Kidney epithelial cell (primary cell): ENCODE measurements at places on chromosomes 4 and X. TPM values are rescaled to one million over a fixed set of nuclear protein-coding genes. Genes with fewer than 3 reads are reported as not detected.

Gene CTSO
- total RNA-seq: 11.9 and 12.9 TPM in 2 replicates

Gene RASL11B
- 0.67 and 2.1 TPM in 2 replicates for total RNA-seq

Gene MXD4
- 31.8 and 36.7 TPM in 2 replicates for total RNA-seq

Gene ABCG2
- total RNA-seq: under 0.01 and 0.21 TPM in 2 replicates

Gene CXCL1
- total RNA-seq: 75.9 and 112 TPM in 2 replicates

Gene ZCCHC4
- 7.0 and 9.7 TPM in 2 replicates for total RNA-seq

Gene SLC49A3
- total RNA-seq: 3.4 and 3.7 TPM in 2 replicates

Gene FAM114A1
- total RNA-seq: 39.6 and 53.9 TPM in 2 replicates

Gene CCDC160
- 0.21 and 0.63 TPM in 2 replicates for total RNA-seq
